ENCODE measurements at places on chromosomes 13 and 19.

GRCh38 chr13:50104493-50104892, 89.2 kb downstream of the KCNRG start:
- DNase-seq = no peak

- no peak for DNase-seq
Measured at GRCh38 chr13:39941911-39942551, 286.6 kb downstream of the COG6 start.

DNA sequence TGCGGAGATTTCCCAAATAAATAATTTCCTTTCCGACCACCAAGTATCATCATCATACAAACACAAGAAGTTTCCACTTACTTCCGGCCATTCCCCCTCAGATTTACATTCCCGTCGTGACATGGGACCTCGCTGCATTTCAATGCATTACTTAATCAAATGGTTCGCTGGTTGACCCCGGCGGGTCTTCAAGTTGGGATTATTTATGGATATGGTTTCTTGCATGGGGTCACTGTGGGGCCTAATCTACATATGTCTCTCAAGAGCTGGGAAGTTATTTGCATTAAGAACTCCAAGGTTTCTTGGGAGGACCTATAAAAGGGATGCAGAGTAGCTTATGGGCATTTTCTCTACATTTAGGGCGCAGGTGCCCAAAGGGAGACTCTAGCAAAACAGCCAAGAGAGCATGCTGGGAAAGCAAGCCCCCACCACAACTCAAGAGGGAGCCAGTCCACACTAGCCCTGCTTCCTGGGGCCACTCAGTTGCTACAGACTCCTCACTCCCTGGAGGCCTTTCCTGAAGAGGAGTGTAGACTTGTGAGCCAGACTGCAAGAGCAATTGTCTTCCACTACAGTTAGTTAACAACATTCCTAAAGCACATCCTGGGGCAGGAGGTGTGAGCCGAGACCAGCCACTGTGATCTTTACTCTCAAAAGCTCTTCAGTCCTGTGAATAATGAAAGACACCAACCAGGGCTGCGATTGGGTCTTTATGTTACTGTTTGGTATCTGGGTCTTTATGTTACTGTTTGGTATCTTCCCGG, 125.3 kb downstream of the KATNAL1 start:
- DNase-seq = peak; percentile 13

GRCh38 chr13:23377983-23378632, 55.4 kb downstream of the SACS start:
- DNase-seq = peak; percentile 99

- DNase-seq = peak; percentile 1
Measured at GRCh38 chr13:47639738-47640447, 361.2 kb downstream of the SUCLA2 start.

- no peak for DNase-seq
Measured at GRCh38 chr13:112182251-112182650, 115.3 kb downstream of the SOX1 start.

- no peak for DNase-seq
Measured at GRCh38 chr13:75986818-75987217, 350.7 kb downstream of the LMO7 start.

- DNase-seq = peak; percentile 28
Measured at GRCh38 chr13:20803180-20803965, 29.6 kb upstream of the EEF1AKMT1 start.

DNA sequence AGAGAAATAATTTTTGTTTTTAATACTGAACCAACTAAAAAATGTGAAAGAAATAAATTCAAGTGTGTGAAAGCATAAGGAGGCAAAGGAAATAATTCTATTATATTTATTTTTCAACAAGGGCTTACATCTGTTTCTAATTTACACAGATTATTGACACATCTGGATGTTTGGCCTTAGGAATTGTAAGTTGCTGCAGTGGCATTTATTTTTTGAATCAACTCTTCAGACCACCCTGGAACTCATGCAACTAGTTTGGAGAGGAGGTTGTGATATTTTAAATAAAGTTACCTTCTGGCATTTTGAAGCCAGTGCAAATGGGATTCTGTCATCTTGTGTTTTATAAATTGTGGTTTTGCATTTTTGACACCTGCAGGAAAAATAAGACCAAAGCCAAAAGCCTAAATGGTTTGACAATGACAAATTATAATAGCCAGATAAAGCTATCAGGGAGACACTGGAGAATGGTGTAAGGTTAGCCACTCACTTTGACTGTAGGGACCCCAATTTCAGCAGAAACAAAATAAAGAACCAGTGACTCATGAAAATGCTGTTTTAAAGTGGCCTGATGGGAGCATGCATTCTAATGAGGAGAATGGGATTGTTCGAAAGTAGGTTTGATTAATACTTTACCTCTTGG, 192.9 kb downstream of the KLF5 start:
- DNase-seq = no peak

DNA sequence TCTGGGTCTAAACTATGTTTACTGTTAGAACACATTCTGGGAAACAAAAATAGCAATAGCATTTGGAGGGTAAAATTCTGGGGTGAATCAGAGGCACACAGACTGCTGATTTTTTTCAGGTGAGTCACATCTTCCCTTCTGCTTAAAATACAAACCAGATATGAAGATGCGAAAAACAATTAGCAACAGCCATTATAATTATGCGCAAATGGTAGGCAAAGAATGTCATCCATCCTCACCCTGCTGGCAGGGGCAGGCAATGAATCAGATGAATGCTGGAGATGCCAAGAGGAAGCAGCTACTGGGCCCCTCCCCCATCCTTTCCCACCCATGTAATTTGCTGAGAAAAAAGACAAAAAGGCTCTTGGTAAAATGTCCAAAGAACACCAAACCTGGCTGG, 282.9 kb downstream of the KLF5 start:
- DNase-seq = peak; percentile 74

DNA sequence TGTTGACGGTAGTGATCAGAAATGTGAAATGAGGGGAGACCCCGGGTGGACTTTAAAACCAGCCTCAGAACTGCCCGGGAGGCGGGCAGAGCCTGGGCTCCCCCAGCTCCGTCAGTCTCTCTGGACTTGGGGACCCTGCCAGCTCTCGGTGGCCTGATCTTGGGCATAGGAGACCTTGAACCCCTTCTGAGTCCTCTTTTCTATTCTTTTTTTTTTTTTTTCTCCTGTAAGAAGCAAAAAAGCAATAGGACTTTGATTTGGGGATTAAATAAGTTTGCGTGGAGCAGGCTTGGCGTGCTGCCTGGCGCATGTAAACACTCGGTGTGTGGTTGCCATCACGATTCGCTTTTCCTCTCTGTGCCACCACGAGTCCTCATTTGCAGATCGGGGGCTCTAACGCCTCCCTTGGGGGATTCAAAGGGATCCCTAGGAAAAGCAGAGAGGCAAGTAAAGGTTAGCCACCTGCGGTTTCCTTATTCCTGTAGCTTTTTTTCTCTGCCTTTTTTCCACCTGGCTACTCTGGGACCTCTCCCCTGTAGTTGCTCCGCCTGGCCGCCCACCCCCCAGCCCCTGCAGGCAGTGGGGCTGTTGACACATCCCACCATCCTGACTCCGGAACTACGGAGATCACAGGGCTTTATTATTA, 1.3 kb downstream of the SAFB start:
- peak; percentile 56 for DNase-seq

GRCh38 chr13:109162248-109163036, 533.0 kb downstream of the MYO16 start:
- no peak for DNase-seq

DNA sequence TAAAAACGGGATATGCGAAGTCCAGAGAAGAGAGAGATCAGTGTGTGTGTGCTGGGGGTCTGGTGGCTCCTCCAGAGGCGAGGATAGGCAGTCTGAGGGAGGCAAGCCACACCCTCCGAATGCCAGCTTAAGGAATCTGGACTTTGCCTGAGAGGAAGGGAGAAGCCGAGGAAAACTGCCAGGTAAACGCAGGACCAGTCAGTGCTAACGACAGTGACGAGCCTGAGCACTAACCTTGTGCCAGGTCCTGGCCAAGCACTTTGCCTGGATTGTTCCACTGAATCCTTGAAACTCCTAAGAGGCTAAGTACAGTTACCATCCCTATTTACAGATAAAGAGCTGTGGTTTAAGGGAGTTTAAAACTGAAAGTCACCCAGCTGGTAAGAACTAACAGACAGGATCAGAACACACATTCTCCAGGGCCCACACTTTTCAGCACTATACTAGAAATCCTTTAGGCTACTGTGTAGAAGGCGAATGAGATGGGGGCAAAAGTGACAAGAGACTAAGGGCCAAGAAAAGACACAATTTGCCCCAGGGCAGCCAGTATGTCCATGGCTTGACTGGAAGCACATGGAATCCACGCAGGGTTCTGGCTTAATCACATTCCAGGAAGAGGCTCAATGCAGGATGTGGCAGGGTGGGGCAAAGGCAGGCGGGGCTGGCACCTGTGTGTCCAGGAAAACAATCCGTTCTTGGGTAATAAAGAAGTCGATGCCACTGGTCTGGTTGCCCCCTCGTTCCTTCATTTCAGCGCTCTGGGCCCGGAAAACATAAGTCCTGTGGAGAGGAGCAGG, 15.1 kb downstream of the SMG9 start:
- DNase-seq = peak; percentile 31

Measured in ELR (cell line).